SW 1271 (cell line): ENCODE measurements at places on chromosomes 5 and 9.

DNA sequence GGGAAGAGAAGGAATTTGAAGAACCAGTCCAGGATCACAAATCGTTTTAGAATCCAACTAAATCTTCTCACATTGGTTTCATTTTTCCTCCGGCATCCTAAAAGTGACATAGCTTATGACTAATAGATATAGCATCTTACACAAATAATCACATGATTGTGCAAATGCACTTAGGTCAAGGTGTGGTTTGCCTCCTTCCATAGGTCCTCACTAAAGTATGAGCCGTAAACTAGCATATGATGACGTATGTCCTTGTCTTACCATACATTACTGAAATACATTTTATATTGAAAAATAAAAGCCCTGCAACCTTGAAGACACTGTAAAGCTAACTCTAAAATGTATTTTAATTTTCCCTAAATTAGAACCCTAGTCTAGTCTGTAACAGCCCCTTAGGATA is 362.7 kb upstream of the ADAMTS16 start:
- DNase-seq: no peak

GRCh38 chr9:135347461-135347860 is 132.1 kb upstream of the PPP1R26 start:
- DNase-seq: no peak

DNA sequence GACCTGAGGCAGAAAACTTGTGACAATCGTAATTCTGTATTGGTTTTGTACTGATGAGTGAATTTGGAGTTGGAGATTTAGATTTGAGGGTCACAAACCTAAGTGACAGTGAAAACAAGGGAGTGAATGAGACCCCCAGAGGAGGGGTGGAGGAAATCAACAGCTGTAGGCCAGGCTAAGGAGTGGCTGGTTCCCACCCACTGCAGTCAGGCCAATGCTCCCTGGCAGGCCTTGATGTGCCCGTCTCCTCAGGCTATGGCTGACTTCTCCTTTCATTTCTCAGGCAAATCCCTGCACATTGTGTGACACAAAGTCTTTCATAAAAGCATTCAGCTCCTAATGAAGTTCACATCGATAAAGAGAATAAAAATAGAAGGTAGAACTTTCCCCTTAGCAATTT is 557.6 kb downstream of the CETN3 start:
- no peak for DNase-seq

GRCh38 chr9:37554318-37554717 is 21.9 kb downstream of the FBXO10 start:
- no peak for DNase-seq

DNA sequence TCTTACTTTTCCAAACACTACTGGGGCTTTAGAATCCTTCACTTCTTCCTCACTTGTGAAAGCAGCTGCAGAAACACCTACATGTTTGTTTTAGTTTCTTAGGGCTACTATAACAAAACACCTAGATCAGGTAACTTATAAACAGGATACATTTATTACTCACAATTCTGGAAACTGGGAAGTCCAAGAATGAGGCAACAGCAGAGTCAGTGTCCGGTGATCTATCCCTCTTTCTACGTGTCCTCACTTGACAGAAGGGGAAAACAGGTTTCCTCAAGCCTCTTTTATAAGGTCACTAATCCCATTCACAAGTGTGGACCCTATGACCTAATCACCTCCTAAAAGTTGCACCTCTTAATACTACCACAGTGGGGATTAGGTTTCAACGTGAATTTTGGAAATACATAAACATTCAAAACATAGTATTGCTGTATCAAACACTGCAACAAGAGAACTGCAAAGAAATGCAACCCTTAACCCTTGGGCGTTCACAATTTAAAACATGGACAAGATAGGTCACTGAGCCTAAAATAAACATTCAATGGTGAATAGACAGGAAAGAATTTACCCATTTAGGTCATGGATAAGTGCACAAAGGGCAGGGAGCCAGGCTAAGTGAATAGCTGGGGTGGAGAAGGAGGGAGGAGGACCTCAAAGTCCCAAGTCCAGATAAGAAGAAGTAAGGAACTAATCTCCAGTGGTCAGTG is 104.3 kb downstream of the PIK3R1 start:
- DNase-seq: no peak

- no peak for DNase-seq
Measured at GRCh38 chr9:115291841-115292240, 173.9 kb upstream of the TNC start.

GRCh38 chr9:129125478-129125877 is 14.3 kb downstream of the PTPA start:
- no peak for DNase-seq
